ENCODE measurements at places on chromosomes 1 and 21.

- DNase-seq, result no peak
Observed at GRCh38 chr1:163523375-163524029, 201.7 kb downstream of the NUF2 start.

DNA sequence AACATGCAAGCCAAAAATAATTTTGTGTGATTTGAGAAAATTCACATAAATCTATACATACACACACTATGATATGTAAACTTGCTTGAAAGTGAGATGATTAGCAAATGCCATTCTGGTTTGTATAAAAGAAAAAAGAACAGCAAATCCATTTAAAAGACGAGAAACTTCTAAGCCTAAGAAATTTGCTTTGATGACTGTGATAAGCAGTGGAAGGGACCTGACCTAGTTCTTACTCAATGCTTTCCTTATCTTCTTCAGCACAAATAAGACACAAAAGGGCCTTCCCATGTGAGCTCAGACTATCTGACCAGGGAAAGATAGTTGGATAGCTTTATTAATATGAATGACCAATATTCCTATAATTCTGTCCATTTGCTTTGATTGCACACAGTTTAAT, 25.3 kb upstream of the NMNAT2 start:
- no peak for DNase-seq

DNA sequence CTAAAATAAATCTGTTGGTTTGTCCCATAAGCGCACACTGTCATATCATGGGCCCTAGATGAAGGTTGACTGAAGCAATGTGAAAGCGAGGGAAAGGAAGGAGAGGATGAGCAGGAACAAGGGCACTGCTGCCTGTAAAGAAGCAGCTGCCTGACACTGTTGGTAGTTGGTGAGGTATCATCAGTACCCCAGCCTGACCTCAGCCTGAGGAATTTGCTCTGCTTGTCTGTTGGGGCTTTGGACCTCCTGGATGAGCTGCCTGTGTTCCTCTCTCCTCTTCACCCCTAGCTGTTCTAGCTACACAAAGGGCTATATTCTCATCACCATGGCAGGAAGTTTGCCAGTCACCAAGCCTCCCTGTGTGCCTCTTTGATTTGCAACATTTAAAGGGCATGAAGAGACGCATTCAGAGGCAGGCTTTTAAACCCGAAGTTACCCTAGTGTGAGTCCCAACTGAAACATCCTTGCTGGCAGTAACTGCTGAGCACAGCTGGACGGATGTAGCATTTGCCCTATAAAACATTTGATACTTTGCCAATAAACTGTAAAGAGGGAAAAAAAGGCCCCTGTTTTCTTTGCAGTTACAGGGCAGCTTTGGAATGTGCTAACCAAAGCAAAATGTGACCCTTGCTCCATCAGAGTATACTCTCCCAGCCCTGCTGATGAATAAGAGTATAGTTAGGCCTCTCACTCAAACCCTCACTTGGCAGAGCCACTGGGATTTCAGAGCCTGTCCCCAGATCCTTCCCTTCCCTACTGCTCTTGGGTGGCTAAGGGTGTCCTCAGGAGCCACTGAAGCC, 22.2 kb upstream of the SPATA6 start:
- no peak for DNase-seq

GRCh38 chr1:3545363-3546047, 65.8 kb downstream of the MEGF6 start:
- no peak for DNase-seq

DNA sequence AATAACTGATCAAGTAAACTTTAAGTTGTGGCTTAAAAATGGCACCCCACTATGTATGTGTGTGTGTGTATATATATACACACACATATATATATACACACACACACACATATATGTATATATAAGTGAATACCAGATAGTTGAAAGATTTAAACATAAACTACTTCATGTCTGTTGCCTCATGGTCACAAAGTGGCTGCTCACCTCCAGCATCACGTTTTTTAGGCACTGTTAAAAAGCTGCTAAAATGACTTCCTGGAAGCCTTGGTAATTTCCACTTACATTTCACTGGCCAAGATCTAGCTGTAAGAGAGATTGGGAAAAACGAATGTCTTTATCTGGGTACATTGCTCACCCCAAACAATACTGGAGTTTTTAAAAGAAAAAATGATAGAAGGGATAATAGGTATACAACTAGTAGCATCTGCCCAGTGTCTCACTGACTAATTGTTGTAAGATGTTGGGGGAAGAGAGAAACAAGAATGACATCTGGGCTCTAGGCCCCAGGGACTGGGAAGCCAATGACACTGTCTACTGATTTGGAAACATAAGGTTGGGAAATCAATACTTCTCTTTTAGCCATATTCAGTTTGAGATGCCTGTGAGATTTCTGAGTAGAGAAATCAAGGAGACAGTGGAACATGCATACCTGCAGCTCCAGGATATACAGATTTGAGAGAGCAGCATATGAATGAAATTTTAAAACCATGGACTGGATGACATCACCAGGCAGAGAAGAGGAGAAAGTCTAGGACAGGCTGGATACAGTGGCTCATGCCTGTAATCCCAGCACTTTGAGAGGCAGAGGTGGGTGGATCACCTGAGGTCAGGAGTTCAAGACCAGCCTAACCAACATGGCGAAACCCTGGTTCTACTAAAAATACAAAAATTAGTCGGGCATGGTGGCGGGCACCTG, 42.8 kb downstream of the CLDN14 start:
- DNase-seq, result no peak

- DNase-seq, result no peak
Observed at GRCh38 chr1:5585256-5585655, 407.0 kb downstream of the NPHP4 start.

DNA sequence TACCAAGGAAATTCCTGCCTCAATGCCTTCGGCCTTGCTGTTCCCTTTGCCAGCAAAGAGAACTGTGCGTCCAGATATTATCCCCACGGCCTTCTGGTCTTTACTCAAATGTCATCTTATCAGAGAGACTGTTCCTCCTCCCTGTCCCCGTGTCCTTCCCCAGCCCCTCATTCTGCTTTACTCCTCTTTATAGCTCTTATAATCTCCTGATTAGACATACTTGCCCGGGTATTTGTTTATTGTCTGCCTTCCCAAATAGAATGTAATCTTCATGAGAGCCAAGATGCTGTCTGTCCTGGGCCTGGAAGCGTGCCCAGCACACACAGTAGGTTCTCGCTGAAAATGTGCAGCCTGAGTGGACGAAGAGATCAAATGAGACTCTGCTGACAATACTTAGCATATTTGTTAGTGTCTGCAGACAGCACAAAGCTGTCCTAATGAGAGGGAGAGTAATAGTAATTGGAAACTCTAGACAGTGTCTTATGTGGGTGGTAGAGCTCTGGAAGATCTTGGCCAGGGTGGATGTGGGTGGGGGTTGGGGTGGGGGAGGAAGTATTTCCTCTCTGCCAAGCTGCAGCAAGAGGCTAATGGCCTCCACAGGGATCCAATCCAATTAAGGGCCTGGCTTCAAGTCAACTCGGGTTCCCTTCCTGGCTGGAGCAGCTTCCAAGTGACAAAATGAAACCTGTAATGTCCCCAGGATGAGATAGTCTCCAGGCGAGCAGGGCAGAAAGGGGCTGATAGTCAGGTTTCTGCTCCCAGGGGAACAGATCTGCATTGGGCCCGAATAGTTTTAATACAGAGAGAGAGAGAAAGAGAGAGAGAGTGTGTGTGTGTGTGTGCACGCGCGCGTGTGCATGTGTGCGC, 9.5 kb upstream of the CLIC4 start:
- no peak for DNase-seq

DNA sequence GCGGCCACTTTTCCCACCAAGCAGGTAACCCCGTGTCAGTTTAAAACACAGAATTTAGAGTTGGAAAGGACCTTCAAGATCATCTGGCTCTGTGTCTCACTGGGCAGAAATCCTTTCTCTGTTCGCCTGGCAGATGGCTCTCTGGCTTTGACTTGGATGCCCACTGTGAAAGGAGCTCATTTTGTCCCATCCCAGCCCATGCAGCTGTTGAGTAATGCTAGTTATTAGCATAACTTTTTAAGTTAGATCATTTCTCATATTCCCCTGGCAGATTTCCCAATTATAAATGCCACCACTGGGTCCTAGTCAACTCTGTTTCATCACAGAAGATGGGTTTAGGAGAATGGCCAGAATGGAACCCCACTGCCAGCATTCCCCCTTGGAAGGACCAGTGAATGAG, 55.9 kb downstream of the SLC35F3 start:
- DNase-seq, result no peak

- DNase-seq, result peak; percentile 72
Observed at GRCh38 chr1:20493839-20494608, 8.0 kb upstream of the CAMK2N1 start.

DNA sequence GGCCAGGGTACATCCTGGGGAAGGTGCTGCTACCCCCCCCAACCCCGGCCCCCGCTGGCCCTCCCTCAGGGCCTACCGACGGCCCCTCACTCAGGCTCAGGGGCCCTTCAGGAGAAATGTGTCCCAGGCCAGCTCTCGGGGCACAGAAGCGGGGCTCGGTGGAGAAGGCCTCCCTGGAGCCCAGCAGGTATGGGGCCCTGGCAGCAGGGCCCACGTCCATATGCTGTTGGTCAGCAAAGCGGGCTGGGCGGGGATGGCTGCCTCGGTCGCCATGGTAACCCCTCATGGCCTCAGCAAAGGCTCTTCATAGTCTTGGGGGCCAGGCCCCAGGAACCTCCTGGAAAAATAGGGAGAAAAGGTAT, 24.4 kb downstream of the DLGAP3 start:
- DNase-seq, result no peak

- DNase-seq, result no peak
Observed at GRCh38 chr1:110310300-110310699, 28.9 kb upstream of the RBM15 start.

DNA sequence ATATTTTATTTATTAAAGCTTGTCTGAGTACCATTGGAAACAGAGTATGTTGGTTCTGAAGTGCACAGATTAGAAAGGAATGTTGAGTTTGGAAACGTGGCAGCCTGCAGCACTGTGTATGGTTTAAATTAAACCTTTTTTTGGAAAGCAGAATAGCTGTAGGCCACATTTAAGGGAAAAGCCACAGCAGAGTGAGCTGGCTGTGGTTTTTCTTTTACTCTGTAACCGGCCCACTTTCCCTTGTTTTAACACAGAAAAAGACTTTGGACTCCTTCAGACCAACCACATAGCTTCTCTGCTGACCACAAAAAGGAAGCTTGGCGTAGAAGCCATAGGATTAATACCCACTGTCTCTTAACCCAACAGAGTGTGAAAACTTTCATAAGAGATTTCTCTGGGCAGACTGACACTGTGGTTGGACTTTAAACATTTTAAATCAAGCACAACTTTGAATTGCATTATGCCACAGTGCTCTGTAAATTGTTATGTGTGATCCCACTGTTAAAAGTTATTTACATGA, 75.2 kb downstream of the NFIA start:
- no peak for DNase-seq

GRCh38 chr1:180586671-180587155, 27.9 kb downstream of the OVAAL start:
- no peak for DNase-seq

DNA sequence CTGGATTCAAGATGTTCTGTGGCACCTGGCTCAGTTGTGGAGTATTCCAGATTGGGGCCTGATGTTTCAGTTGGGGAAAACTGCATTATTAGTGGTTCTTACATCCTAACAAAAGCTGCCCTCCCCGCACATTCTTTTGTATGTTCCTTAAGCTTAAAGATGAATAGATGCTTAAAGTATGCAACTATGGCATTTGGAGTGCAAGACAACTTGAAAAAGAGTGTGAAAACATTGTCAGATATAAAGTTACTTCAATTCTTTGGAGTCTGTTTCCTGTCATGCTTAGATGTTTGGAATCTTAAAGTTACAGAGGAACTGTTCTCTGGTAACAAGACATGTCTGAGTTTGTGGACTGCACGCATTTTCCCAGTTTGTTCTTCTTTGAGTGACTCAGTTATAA, 7.2 kb downstream of the FPGT start:
- DNase-seq, result no peak

DNA sequence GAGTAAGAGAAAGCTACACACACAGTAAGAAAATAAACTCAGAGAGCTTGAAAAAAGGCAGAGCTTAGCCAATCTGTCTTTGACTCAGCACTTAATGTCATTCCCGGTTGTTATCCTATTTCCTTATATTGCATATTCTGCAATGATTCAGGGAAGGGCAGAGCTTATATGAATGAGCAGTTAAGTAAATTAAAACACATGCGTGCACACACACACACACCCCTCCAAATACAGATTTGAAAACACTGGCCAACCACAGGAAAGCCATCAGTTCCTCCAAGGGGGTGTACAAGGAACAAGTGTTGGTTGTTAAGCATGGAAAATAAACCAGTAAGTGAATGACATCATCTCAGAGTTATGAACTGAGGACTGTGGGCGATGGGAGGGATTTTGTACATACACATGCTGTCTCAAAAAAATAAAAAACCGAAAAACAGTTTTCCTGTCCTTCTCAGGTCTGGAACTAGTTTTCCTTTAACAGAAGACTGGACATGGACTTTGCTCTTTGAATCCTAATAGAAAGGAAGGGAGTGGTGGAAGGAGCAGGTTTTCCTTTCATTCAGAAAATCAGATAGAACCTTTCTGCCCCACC, 1.0 kb downstream of the IQGAP3 start:
- no peak for DNase-seq

DNA sequence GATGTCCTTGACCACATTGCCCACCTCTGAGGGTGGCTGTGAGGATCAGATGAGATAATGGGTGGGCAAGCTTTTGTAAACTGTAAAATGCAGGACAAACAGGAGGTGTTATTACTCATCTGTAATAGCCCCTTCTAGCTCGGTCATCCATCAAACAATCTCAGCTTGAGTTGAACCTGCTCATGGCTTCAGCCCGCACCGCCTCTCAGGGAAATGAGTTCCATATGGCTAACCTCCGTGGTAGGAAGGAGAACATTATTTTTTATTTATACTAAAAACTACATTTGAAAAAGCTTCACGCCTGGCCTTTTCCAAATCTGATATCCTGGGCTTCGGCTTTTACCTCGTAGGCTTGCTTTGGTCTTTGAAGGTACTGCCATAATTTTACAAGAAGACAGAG, 116.2 kb upstream of the USP24 start:
- DNase-seq, result no peak

All from stimulated activated CD4-positive, alpha-beta T cell treated with anti-CD3 and anti-CD28 coated beads, Interleukin-1b, Interleukin-23, amount 100 ng/mL, for 4 hours (primary cell).